NCI-H446 (cell line): ENCODE measurements at places on chromosomes 6 and 20.

GRCh38 chr6:6790891-6791290 lies 202.4 kb downstream of the LY86 start:
- no peak for DNase-seq

DNA sequence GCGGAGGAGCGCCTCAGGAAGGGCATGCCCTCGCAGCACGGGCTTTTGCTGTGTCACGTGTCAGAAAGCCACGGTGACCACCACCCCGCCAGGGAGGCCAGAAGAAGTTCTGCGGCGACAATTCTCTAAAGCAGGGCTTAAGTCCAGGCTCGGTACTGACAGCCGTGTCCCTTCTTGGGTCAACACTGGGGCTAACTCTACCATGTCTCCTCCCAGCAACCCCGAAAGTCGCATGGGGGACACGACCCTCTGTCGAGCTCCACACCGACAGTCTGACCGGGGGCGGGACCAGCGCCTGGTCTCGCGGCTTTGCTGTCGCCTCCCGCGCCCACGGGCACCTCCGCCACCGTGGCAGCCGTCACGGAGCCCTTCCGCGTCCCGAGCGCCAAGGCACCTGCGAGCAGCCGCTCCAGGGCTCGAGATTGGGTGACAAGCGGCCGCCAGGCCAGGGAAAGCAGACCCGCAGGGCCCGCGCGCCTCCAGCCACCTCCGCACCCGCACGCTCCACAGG lies 534 bp downstream of the NANP start:
- no peak for DNase-seq

DNA sequence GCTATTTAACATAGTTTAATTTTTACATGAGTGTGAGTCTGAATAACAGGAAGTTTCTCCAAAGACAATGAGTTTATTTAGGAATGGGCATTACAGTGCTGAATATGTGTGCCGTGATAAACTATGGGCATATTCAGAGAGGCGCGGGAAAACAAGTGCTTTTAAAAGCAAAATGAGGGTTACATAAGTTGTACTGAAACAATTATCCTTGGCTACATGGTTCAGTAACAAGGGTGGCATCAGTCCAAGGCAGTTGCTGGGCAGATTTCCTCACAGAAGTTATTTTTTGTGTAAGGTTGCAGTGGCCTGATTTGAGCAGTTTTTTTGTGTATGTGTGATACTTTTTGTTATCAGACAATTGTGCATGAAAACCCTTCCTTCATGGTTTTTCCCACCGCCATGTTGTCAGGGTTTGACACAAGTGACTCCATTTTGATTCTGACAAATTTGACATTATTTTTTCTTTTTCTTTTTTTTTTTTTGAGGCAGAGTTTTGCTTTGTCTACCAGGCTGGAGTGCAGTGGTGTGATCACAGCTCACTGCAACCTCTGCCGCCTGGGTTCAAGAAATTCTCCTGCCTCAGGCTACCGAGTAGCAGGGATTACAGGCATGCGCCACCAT lies 22.3 kb upstream of the PXDC1 start:
- no peak for DNase-seq

- no peak for DNase-seq
These were observed 173.9 kb downstream of the PRDM13 start for GRCh38 chr6:99780556-99780885.

DNA sequence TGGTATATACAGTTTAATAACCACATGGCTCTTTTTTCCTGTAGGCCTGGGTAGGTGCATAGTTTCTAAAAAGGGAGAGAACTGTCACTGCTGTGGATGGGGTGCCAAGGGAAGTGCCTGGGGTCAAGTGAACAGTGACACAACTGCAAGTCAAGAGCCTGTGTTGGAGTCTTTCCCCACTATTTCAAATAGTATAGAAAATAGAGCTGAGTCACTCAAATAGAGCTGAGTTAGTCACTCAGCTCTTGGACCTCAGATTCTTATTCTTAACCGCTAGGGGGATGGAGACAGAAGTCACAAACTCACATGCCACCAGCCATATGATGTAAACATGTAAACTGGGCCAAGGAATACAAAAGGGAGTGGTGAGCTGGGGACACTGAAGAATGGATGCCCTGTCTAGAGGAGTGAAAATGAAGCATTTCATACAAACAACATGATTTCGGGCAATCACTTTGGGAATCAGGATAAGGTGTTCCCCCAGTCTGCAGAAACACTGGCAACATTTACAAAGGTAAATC lies 2.1 kb downstream of the NQO2 start:
- DNase-seq = peak; percentile 24

- DNase-seq = no peak
These were observed 10.4 kb downstream of the FAM110A start for GRCh38 chr20:843912-844311.

GRCh38 chr6:169960886-169961611 lies 209.6 kb downstream of the ERMARD start:
- no peak for DNase-seq

GRCh38 chr6:54291146-54291545 lies 17.1 kb upstream of the TINAG start:
- DNase-seq = no peak

DNA sequence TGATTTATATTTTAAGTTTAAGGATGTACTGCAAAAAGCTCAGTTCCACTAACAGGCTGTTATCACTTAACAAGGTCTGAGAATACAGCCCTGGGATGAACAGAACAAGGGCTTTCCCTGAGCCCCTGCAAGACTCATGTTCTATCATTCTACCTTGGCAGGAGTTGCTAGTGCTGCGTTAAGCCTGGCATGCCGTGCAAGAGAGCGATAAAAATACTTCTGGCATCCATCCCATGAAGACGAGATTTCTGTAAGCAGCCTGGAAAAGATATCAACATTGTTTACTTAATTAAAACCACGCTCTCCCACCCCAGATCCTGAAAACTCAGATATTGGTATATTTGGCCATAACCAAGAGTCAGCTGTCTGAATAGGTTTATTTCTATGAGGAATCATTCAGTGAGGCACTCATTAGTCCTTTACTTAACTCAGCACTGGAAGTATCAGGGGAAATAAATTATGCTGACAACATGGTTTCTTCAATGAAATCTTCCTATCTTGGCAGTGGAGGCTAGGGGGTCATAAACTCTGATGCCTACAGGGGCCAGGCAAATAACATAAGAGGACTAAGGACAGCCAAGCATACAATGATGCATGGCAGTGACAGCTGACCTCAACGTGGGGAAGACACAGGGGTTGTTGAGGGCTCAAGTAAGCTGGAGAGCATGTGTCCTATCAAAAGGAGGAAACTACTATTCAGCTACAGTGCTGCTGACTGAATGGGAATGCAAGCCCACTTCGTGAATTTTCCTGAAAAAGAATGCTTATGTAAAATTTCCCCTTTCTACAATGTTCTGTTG lies 37.6 kb upstream of the LYRM2 start:
- DNase-seq = no peak

GRCh38 chr6:37171970-37172812 lies 2.2 kb downstream of the PIM1 start:
- peak; percentile 86 for DNase-seq

- DNase-seq = no peak
These were observed 210.6 kb downstream of the CD83 start for GRCh38 chr6:14328163-14328562.

- DNase-seq = no peak
These were observed 108.7 kb downstream of the FOXA2 start for GRCh38 chr20:22475662-22476061.

DNA sequence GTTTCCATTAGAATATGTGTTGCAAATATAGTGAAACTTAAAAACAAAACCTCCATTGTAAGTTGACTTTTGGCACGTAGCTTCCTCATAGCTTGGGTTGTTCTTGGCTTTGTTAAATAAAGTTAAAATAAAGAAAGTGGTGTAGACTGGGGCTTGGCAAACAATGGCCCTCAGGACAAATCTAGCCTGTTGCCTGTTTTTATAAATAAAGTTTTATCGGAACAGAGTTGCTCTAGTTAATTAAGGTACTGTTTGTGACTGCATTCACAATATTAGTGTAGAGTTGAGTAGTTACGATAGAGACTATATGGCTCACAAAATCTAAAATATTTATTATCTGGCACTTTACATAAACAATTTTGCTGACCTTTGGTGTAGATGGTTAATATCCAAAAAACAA lies 168.8 kb downstream of the CDKAL1 start:
- DNase-seq = peak; percentile 50

GRCh38 chr20:50283922-50284810 lies 93.5 kb downstream of the CEBPB start:
- no peak for DNase-seq

DNA sequence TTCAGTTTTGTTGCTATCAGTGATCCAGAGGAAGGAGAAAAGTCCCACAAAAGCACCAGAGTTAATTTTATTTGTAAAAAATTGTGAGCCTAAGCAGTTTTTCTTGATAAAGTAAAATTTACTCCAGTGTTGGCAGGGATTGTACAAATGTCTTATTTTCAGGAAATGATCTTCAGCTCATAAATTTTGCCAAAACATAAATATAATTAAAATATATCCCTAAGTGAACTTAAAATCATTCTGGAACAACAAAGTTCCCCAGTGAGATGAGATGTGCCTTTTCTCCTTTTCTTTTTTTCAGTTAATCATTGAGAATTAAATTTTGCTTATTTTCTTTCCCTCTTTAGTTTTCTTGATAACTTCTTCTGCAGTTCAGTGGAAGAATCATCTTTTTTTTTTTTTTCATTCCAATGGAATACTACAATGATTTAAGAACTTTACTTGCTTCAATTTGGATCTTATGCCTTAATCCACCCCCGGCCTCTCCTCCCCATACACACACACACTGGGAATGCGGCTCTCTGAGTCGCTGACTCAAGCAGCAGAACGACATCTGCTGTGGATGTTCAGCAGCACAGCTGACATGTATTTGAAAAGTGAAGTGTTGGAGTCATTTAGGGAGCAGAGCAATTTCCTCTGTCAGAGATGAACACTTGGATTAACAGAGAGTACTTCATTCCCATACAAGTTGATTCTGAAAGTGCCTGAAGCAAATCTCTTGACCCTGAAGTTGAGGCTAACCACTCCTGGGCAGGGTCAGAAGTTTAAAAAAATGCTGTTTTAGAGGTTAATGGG lies 27.7 kb upstream of the LAMA4 start:
- DNase-seq = peak; percentile 45

- DNase-seq = no peak
These were observed 88.9 kb downstream of the SLC16A10 start for GRCh38 chr6:111176038-111176759.

DNA sequence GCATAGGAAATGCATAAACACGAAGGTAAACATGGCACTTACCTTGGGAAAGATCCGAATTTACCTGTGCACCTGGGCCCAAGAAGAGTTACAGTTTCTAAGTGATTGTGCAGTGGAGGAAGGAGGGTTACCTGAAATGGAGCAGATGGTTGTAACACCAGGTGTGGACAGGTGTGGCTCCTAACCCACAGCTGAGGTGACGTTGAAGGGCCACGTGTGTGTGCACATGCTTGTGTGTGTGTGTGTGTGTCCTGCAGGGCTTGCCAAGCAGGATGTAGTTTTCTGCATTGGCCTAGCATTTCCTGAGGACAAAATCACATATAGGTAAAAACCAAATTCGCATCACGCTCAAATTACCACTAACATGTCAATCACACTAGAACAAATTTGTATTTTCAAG lies 240.8 kb downstream of the ANKRD60 start:
- no peak for DNase-seq

DNA sequence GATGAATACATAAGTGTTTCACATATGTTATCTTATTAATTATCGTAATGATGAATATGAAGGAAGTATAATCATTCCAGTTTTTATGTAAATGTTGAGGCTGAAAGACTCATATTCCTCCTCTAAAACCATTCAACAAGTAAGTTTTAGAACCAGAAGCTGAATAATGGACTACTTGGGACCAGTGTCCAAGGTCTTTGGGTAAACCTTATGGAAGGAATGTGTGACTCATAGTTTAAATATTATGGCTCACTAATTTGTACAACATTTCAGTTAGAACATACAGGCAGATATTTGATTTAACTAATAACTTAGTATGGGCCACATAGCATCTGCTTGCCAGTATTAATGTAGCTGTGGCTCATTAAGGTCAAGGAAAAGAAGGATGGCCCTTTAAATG lies 209.6 kb downstream of the TFAP2B start:
- DNase-seq = no peak

- no peak for DNase-seq
These were observed 496.0 kb upstream of the MARCKS start for GRCh38 chr6:113361014-113361645.

DNA sequence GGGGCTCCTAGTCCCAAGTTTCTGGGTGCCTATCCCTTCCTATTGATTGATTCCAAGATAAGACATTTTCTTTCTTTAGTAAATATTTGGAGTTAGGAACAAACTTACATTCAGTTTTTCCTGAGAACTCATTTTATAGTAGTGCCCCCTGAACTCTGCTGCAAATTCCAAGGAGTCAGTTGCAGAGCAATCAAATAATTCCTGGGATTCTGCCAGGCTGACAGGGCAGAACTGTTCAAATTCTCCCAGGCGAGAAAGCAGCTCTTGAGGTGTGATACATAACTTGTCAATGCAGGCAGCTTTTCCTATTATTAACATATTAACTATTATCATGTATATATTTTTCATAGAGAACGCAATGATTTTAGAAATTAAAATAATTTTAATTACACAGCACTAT lies 15.9 kb upstream of the ZBTB24 start:
- DNase-seq = no peak

- DNase-seq = no peak
These were observed 383.2 kb downstream of the CD83 start for GRCh38 chr6:14500809-14501208.

DNA sequence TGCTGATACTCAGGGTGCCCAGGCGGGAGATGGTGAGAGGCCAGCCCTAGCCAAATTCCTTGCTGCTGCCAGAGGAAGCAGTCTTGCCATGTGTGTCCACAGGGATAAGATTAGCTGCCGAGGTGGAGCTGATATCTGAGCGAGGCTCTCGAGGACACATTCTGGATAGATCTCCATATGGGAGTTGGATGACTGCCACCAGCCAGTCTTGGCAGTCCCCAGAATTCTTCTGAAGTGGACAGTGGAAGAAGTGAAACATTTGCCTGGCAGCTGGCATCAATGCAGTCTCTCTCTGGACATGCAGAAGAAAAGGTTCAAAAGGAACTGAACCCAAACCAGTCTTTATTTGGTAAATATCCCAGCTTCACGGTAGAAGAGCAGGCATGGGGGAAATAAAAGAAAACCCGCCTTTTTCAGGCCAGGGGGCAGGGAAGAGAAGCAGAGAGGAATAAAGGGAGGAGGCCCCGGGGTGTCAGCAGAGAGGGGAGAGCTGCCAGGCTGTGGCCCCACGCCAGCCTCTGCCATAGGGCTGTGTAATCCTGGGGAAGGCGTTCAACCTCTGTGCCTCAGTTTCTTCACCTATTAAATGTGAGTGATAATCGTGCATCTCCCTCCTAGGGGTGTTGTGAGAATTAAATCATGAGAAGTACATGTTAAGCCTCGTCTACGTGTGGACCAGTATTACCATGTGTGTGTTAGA lies 3.7 kb upstream of the FUCA2 start:
- no peak for DNase-seq
